ENCODE measurements at places on chromosomes 4 and X.

- no peak for DNase-seq
These were observed 219.2 kb downstream of the CBR4 start for GRCh38 chr4:168790898-168791297.

DNA sequence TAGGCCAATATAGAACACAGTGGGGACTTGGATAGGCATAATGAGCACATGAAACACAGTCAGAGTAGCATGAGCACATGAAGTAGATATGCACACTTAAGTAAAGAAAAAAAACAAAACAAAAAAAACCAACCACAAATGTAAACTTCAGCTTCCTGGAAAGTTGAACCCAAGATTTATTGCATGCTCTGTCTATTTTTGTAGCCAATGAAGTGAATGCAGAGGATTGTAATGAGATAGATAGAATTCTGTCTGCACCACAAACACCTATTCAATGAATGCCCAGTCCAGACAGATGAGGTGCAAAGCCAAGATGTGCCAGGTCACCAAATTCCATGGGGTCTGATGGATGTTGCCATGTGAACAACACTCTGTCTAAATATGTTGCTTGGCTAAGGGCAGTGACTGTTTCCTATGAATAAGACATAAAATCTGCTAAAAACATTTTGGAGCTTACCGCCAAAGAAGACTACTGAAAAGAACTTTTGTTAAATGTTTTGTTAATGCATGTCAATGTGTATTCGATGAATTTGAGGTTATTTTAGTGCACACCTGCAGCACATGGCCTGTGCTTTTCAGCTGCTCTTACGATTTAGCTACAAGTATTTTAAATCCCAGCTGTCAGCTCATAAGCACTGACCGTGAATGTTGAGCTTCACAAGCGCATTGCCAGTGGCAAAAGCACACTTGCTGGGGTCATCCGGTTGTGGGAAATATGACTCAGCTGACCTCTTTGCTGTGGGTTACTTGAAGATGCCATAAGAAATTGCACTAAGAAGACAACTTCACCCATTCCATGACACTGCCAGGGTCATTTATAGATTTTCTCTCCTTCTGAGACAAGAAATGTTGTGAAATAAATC, 374.8 kb upstream of the GNPDA2 start:
- no peak for DNase-seq

DNA sequence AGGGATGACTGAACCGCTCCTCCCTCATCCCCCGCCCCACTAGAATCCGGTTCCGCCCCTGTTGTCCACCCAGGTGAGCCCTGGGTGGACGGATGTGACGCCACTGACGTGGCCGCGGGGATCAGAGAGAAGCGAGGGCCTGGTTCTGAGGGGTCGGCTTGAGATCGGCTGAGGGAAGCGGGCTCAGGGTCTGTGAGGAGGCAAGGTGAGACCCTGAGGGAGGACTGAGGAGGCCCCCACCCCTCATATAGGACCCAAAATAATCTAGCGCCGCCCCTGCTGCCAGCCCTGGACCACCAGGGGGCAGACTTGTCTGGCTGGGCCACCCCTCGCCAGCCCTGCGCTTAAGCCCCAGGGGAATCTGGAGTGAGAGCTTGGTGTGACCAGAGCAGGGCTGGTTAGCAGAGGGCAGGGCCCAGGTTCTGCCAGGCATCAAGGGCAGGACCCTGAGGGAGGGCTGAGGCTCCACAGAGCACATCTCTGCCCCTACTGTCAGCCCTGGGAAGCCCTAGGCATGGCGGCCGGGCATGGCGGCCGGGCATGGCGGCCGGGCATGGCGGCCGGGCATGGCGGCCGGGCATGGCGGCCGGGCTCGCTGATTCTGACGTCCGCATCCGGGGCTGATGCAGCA, at the start of gene MAGEA8:
Gene MAGEA8, plus strand, starts transcription at position 103 of the 631 bp plus-strand sequence. CDS start 3,090 bp downstream, outside the sequence.
- DNase-seq = no peak

GRCh38 chrX:100911731-100912130, 17.0 kb downstream of the XKRX start:
- DNase-seq = no peak

DNA sequence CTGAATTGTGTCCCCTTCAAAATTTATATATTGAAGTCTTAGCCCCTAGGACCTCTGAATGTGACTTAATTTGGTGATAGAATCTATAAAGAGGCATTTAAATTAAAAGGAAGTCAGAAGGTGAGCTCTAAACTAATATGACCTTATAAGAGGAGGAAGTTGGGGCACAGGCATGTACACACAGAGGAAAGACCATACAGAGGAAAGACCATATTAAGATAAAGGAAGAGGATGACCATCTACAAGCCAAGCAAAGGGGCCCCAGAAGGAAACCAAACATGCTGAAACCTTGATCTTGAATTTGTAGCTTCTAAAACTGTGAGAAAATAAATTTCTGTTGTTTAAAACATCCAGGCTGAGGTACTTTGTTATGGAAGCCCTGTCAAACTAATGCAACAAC, 26.9 kb upstream of the CYBB start:
- no peak for DNase-seq

DNA sequence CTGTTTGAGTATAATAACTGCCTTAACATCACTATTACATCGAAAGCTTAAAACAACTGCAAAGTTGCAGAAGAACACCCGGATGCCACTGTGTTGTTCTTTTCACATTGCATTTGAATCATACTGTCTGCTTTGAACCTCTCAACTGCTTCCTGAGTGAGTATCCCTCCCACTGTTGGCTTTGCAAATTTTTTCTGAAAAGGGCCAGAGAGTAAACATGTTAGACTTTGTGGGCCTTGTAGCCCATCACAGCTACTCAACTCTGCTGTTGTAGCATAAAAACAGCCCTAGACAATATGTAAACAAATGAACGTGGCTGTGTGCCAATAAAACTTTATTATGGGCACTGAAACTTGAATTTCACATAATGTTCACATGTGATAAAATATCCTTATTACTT, 76.1 kb downstream of the NSG1 start:
- no peak for DNase-seq

DNA sequence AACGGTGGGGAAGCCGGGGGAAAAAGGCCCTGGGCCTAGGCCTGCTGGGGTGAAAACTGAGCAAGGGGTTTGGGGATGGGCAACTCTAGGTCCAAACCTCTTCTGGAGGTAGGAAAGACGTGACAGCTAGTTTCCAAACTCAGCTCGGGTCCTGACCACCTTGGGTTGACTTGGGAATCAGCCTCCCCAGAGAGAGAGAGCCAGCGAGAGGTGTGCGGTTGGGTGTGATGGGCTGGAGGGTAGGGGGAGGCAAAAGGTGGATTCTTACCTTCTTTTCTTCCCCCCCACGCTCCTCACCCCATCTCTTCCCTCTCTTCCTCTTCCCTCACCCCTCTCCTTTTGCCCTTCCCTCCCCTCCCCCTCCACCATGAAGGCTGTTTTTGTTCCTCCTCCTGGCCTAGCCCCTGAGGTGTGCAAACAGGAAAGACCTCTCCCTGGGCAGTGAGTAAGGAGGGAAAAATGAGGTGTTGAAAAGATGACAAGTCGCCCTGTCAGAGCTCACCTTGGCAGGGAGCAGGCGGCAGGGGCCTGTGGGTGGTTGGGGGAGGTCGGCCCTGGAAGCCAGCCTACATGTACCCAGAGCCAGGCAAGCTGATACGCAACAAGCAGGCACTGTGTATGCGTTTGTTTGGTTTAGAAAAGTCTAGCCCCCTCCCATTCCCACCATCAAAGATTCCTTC, 14.8 kb downstream of the PJA1 start:
- DNase-seq = peak; percentile 72

GRCh38 chr4:17494258-17495190, 17.4 kb downstream of the QDPR start:
- DNase-seq = peak; percentile 29
